ENCODE measurements at places on chromosomes 12 and 14.

- no peak for DNase-seq
These were observed 170.7 kb upstream of the SFSWAP start for GRCh38 chr12:131540138-131540623.

DNA sequence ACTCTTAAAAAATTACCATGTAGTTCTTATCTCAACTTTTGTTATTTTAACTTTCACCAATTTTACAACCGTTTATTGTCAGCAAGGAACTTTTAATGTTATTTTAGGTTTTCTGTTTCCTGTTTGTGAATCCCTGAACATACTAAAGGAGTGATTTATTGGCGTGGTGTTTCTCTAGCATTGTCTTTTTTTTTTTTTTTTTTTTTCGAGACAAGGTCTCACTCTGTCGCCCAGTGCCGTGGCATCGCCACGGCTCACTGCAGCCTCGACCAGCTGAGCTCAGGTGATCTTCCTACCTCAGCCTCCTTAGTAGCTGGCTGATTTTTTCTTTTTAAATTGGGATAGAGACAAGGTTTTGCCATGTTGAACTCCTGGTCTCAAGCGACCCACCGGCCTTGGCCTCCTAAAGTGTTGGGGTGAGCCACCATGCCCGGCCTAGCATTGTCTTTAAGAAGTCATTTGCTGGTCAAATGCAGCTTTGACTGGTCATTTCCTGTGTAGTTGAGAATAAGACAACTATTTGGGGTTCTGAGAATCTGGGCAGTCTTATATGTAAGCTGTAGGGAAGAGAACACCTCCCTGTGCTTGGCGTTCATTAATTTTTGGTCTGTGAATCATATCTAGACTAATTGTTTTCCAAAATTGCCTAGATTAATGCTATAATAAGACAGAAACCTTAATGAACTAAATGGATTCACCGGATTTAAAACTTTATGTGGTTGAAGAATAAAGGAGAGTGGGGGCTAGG, 2.1 kb downstream of the WASHC4 start:
- DNase-seq, result no peak

DNA sequence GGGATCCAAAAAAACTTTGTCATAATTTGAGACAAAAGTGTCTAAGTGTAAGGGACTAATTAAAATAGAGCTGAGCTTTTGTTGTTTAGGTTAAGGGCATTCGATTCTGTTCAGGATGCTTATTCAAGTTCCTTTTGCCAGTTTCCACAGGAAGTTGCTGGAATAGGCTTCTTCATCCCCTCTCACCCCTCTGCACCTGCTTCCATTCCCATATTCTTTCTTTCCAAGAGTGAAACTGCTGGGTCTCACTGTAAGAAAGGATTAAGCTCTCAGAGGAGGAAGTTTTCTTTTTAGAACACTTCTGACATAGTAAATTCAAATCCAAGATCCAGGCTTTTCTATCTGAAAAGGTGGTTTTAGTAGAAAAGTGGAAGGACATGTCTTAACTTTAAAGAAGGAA, 61.4 kb downstream of the POLR3B start:
- DNase-seq, result no peak

DNA sequence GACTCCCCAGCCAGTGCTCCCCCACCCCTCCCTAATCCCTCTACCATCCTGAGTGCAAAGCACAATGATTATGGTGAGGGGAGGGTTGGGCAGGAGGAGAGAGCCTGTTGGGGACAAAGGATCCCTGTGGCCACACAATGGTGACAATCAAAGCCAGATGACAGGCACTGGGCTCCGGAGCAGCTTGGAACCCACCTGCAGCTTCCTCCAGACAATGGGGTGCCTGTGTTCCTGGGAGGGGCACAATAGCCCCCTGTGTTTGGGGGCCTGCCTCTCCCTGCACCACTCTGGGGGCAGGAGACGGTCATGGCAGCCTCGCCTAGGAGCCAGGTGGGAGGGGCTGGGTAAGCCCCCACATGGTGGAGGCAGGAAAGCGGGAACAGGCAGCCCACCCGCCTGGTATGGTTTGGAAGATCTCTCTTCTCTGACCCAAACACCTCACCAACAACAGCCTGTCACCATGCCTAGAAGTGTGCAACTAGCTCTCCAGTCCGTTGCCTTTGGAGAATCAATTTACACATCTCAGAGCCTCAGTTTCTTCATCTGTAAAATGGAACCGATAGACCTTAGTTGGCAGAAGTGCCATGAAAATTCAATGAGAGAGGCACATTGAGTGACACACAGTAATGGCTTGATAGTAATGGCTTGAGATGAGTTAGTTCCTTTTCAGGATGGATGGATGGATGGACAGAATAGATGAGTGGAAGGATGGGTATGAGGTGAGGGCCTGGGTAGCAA, 53.0 kb downstream of the MVK start:
- DNase-seq, result peak; percentile 96

DNA sequence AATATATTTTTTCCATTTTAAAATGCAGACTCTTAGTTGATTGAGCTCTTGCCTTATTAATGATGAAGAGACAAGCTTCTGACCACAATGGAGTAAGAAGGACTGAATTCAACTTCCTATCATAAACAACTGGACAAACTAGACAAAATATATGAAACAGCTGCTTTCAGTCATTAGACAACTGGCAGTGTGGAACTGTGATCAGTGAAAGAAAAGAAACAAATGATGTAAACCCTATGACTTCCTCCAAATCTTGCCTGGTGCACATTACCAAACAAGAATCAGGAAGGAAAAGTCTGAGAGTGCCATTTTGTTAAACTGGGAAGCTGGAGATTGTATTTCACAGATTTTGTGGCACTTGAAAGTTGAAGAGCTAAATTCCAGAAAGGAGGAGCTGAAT, 154.7 kb upstream of the ATXN7L3B start:
- no peak for DNase-seq

- DNase-seq, result no peak
These were observed 5.9 kb upstream of the GDF11 start for GRCh38 chr12:55736780-55737580.

DNA sequence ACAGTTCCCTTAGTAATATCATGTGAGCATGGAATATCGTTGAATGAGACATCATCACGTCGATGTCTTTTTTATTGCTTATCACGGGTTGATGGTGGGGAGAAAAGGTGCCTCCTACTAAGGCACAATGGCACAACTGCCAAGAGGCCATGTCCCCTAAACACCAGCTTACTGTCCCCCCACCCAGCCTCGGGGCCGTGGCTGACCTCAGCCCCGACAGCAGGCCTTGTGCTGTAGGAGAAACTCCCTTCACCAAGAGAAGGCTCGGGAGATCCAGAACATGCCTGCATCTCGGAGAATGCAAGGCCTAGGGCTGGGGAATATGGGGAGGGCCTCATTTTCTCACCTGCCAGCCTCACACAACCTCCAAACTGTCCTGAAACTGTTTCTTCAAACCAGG, 22.8 kb downstream of the ZFP36L1 start:
- DNase-seq, result no peak

DNA sequence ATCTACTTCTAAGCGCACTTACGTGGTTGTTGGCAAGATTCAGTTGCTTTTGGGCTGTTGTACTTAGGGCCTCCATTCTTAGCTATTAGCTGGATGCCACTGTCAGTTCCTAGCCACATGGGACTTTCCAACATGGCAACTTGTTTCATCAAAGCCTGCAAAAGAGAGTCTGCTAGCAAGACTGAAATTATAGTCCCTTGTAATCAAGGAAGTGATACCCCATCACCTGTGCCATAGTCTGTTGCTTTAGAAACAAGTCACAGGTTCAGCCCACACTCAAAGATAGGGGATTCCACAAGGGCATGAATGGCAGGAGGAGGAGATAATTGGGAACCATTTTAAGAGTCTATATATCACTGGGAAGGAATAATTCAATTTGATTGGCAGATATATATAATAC, 27.1 kb upstream of the SLC17A8 start:
- DNase-seq, result no peak

- no peak for DNase-seq
These were observed 366.0 kb upstream of the DDHD1 start for GRCh38 chr14:53519137-53519536.

- no peak for DNase-seq
These were observed 19.4 kb upstream of the KLRG1 start for GRCh38 chr12:8969861-8970411.

GRCh38 chr14:24674204-24674970, 40.4 kb upstream of the GZMB start:
- no peak for DNase-seq

DNA sequence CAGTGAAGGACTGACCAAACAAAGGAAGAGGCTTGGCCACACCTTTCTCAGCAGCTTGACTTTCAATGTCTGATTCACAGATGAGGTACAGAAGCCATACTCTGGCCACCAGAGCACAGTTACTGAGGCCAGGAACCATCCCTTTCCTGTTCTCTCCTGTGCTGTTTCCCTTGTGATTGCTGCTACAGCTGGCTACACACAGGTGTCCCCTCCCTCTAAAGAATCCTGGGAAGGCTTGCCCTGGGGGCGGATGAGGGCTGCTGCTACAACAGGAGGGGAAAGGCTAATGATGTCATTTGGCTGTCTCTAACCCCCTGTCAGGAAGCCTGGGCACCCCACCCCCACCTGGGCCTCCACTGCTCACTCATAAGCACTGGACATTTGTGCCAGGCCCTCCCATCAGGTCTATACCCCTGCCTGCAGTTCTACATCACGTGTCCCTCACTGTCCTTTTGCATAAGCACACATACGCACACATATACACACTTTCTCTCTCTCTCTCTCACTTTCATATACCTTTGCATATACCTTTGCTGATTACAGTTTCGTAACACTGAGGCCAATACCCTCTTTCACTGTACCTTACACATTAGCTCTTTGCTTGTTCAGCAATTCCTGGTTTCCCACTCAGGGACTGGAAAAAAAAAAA, 41.4 kb downstream of the PRPF40B start:
- no peak for DNase-seq

DNA sequence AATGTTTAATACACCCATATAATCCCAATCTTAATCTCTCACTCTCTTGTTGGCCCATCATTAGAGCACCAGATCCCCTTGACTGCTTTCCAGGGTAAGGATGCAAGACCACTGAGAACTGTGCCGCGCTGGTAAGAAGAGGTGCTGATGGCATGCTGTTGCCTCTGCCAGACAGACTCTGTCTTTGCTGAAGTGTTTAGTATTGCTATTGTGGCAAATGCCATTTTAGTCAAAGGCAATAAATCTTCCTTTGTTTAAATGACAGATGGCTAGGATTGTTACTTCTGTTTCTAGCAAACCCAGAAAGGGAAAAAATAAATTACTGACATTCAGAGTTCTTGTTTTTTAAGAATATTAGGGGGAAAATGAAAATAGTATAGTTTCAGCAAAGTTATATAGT, 152.3 kb downstream of the MON2 start:
- DNase-seq, result no peak

- peak; percentile 39 for DNase-seq
These were observed 40.5 kb upstream of the C14orf132 start for GRCh38 chr14:95998656-95999055.

DNA sequence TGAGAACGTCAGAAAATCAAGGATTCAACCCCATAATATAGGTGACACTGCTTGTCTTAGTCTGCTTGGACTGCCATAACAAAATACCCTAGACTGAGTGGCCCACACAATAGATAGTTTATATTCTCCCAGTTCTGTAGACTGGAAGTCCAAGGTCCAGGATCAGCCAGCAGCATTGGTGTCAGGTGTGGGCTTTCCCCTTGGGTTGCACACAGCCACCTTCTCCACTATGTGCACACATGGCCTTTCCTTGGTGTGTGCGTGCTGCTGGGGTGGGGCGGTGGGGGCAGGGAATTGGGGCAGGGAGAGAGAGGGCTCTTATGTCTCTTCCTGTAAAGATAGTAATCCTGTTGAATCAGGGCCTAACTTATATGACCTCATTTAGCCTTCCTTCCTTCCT, 106.4 kb downstream of the SLC25A47 start:
- no peak for DNase-seq

DNA sequence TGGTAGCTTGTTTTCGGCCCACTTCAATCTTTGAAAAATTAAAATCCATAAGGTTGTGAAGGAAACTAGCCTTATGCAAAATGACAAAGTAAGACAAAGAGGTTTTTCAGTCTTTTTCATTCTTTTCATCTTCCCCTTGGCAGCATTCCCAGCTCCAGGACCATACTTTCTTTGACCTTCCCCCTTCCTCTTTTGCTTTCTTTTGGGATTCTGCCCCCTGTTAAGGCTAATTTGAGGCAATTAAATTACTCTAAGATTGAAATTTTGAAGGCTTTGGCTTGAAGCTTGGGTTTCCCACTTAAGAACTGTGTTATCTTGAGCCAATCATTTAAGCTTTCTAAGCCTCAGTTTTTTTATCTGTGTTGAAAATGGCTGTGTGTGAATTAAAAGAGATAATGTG, 124.9 kb downstream of the DACT1 start:
- DNase-seq, result no peak

- no peak for DNase-seq
These were observed 100.5 kb downstream of the SPTSSA start for GRCh38 chr14:34361504-34362011.

GRCh38 chr14:32820181-32820580, 118.5 kb upstream of the NPAS3 start:
- DNase-seq, result no peak

- no peak for DNase-seq
These were observed 34.7 kb upstream of the YY1 start for GRCh38 chr14:100203962-100204834.

GRCh38 chr12:128969480-128970055, 116.3 kb downstream of the GLT1D1 start:
- peak; percentile 47 for DNase-seq

- no peak for DNase-seq
These were observed 2.3 kb downstream of the RPS6KA5 start for GRCh38 chr14:91058042-91058581.

DNA sequence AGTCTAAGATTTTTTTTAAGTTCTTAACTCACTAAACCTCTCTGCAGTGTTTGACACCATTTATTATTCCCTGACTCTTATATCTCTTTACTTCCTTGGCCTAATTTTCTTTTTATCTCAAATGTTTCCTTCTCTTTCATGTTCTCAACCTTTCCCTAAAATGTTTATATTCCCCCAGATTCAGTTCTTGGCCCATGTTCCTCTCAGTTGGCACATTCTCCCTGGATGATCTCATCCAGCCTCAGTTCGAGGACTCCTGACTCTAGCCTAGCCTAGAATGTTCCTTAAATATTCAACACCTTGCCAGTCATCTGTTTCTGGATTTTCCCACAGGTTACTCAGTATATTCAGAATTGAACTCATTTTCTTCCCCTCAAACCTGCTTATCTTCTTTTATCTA, 81.3 kb downstream of the SCN8A start:
- no peak for DNase-seq
